ENCODE measurements at places on chromosomes 12 and 14.

GRCh38 chr14:101562659-101563351 lies 1.5 kb downstream of the DIO3 start:
- no peak for DNase-seq

DNA sequence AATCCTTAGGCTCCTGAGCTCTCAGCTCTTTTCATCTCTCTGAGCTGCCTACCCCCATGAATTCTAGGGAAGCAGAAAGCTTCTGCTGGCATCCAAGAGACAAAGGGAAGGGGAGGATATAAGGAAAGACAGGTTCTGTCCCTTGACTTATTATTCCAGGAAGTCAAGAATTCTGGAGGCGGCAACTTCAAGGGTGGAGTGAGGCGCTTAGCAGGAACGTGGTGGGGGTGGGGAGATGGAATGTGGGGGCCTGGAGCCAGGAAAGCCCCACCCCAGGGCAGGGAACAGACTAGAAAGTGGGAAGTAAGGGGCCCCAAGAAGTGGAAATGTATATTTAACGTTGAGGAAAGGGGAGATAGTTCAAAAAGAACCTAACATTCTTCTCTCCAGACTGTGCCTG lies 1.4 kb downstream of the CALCOCO1 start:
- DNase-seq, result peak; percentile 9

DNA sequence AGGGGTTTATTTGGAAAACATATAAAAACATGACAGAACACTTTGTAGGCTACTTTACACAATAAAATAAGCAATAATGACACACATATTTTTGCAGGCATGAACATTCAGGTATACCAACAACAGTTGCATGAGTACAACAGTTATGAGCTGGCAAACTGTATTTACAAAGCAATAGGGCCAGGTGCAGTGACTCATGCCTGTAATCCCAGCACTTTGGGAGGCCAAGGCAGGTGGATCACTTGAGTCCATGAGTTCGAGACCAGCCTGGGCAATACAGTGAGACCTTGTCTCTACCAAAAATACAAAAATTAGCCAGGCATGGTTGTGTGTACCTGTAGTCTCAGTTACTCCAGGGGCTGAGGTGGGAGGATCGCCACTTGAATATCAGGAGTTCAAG lies 101.1 kb downstream of the BMP4 start:
- DNase-seq, result no peak

DNA sequence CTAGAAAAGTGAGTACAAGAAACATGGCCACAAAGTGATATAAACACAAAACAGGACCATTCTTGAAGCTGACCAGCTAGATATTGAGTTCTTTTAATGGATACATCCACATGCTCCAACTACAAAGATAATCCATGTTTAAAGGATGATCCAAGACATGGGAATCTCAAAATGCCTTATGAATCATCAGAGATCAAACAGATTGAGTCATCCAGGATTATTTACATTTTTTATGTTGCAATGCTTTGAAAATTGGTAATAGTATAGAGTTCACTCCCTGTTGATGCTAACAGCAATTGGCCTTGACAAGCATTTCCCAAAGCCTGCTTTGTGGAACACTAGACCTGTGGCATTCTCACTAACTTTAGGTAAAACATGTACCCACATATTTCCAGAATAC lies 293.0 kb upstream of the TBX3 start:
- no peak for DNase-seq

- DNase-seq, result peak; percentile 98
Measured at GRCh38 chr12:54017878-54018467, 9.2 kb downstream of the HOXC8 start.

DNA sequence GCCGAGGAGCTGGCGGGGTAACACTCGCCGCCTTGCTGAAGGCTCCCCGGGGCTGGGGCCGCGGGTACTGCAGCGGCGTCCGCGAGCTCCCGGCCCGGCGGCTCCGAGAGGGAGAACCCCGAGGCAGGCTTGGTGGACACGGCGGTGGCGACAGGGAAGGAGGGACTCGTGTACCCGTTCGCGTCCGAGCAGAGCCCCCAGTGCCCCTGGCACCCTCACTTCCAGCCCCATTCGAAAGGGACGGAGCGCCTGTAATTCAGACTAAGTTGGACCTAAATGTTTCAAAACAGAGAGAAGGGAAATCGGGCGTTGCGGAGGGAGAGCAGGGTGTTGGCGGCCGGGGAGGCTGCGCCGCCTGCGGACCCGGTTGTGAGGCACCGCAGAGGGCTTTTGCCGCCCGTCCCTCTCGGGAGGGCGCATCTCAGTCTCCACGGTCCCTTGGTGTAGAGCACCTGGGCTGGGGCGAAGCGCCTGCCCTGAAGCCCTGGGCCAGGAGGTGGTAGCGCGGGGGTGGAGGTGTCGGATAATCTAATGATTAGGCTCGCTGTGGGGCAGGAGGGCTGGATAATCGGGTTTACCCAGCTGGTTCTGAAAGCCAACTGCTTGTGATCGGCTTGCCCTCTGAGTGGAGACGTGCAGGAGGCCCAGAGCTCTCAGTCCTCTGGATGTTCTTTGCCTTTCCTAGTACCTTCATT lies 771 bp downstream of the DAAM1 start:
- no peak for DNase-seq

- DNase-seq, result no peak
Measured at GRCh38 chr12:119409043-119409442, 74.5 kb downstream of the CCDC60 start.

- DNase-seq, result no peak
Measured at GRCh38 chr12:114500775-114501473, 95.0 kb upstream of the TBX5 start.

GRCh38 chr14:102057480-102058114 lies 29.2 kb downstream of the HSP90AA1 start:
- DNase-seq, result no peak

Data from MG63 (cell line).